ENCODE measurements at places on chromosomes 16 and 17.
A peak's percentile ranks its signal among the peaks of the same experiment; 100 is the strongest.

DNA sequence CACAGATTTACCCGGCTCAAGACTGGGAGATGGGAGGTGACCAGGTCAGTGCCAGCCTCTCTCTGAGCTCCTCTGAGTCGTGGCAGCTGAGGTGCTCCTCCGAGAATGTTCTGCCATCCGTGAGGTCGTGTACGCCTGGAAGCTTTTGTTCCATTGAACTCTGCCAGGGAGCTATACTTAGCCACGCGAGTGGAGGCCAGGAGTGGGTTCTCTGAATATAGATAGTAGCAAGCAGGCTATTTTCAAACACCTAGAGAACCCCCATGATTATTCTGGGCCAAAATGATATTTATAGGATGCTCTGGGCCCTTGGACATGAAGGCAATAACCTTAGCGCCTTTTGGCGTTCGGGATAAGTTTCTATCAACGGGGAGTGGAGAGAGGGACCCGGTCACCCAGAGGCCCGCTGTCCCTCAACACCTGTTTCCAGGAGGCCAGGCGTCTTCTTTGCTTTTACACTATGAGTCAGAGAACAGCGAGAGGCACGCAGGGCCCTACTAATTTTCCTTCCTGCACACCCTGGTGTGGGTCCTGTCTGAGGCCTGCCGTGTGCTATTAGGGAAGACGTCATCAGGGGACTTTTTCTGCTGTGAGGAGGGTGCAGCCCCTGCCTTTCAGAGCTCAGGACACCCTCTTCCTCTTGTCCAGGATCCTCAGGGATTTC lies 11.0 kb upstream of the MVD start:
- DNase-seq = no peak
- H3K27ac ChIP-seq = no peak overlapping the region
- H3K36me3 ChIP-seq = no peaks in the 10 kb centered on the region
- H3K4me3 ChIP-seq = no peak overlapping the region

GRCh38 chr17:56629531-56630075 lies 36.1 kb downstream of the NOG start:
- no peaks in the 10 kb centered on the region for H3K4me1 ChIP-seq
- peaks cover 55% of the 10 kb centered on the region for H3K27me3 ChIP-seq
- H3K36me3 ChIP-seq = no peaks in the 10 kb centered on the region
- no peak overlapping the region for H3K4me3 ChIP-seq

DNA sequence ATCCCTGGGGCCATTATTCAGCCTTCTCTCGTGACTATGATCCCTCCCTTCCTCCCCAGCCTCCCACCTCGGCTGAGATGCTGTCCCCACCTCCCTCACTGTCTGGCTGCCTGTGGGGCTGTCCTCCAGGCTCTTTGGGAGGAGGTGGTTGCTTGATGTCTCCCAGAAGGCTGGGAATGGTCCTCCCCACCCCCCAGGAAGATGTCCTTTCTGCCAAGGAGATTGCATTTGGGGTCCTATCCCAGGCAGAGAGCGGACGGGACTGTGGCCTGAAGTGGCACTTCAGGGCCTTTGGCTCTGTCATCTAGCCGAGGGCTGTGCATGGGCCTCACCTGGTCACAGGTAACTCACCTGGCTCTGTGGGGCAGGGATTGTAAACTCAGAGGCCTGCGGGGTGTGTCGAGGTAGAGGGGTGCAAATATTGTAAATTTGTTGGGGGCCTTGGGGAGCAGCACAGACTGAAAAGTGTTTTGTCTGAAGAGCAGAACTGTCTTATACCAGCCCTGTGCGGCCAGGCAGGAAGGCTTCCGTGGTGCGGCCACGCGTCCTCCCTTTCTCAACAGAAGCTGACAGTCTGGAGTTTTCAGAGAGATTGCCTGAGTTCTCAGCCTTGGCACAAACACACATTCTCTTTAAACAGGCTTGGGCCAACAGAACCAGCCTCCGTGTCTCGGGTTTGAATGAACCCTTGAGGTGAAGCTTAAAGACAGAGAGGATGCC lies 177.9 kb downstream of the SEC14L1 start:
- no peaks in the 10 kb centered on the region for H3K27me3 ChIP-seq
- H3K4me3 ChIP-seq = no peak overlapping the region
- H3K27ac ChIP-seq = peak overlapping the region; percentile 56
- DNase-seq = no peak
- H3K36me3 ChIP-seq = no peaks in the 10 kb centered on the region

GRCh38 chr16:72284042-72284789 lies 112.3 kb upstream of the PMFBP1 start:
- H3K27me3 ChIP-seq = no peaks in the 10 kb centered on the region
- no peak for DNase-seq
- peaks cover 23% of the 10 kb centered on the region for H3K4me1 ChIP-seq
- H3K27ac ChIP-seq = no peak overlapping the region
- H3K36me3 ChIP-seq = no peaks in the 10 kb centered on the region
- no peak overlapping the region for H3K4me3 ChIP-seq

DNA sequence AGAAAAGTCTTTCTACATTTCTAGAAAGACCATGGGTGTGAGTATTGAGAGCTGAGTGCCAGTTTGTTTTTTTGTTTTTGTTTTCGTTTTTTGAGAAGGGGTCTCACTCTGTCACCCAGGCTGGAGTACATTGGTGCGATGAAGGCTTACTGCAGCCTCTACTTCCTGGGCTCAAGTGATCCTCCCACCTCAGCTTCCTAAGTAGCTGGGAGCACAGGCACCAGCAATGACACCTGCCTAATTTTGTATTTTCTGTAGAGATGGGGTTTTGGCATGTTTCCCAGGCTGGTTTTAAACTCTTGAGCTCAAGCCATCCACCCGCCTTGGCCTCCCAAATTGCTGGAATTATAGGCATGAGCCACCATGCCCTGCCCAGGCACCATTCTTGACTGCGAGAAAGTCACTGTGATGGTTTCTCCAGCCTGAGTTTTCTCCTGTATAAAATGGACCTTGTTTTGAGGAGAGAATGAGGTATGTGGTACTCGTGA lies 673.8 kb downstream of the MAF start:
- H3K27ac ChIP-seq = no peak overlapping the region
- peaks cover 2% of the 10 kb centered on the region for H3K36me3 ChIP-seq
- no peak for DNase-seq
- peaks cover 3% of the 10 kb centered on the region for H3K4me1 ChIP-seq
- no peaks in the 10 kb centered on the region for H3K27me3 ChIP-seq
- H3K4me3 ChIP-seq = no peak overlapping the region

DNA sequence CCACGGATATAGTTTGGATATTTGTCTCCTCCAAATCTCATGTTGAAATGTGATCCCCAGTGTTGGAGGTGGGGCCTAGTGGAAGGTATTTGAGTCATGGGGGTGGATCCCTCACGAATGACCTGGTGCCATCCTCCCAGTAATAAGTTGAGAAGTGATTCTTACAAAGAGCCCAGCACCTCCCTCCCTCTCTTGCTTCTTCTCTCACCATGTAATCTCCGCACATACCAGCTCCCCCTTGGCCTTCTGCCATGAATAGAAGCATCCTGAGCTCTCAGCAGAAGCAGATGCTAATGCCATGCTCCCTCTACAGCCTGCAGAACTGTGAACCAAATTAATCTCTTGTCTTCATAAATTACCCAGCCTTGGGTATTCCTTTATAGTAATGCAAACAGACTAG lies 41.9 kb upstream of the RBBP6 start:
- H3K4me3 ChIP-seq = no peak overlapping the region
- no peak for DNase-seq
- no peaks in the 10 kb centered on the region for H3K36me3 ChIP-seq
- H3K27me3 ChIP-seq = peaks cover 6% of the 10 kb centered on the region

DNA sequence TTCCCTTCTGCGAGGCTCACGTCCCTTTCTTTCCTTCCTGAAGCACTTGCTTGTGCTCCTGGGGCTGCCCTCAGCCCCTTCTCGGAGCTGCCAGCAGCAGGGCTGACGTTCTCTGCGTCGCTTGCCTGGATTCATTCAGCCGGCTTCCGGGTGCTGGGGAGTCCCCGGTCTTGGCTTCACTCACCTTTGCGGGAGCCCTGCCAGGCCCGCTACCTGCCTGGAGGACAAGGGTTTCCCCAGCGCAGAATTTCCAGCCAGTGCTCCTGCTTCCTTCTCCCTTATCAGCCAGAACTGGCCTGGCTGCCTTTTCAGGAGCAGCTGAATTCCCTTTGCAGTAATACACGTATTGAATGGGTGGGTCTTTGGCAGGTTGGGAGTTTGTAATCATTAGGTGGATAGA lies 22.1 kb upstream of the IL17C start:
- H3K36me3 ChIP-seq = peaks cover 11% of the 10 kb centered on the region
- no peak overlapping the region for H3K4me3 ChIP-seq
- peaks cover 36% of the 10 kb centered on the region for H3K4me1 ChIP-seq
- H3K27ac ChIP-seq = peak overlapping the region; percentile 91
- DNase-seq = no peak
- no peaks in the 10 kb centered on the region for H3K27me3 ChIP-seq

DNA sequence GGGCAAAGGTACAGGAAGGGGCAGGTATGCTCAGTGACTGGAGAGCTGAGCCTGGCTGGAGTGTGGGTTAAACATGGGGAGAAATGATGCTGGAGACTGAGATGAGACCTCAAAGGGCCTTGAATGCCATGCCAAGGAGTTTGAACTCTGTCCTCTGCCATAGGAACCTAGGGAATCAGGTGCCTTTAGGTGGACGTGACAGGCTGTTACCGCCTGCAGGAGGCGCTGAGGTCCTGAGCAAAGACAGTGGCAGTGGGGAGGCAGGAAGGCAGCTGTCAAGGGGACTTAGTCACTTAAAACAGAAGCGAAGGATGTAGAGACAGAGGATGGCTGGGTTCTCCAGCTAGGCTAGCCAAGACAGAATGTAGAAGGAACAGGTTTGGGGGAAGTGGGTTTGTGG lies 9.1 kb downstream of the PSMB3 start:
- DNase-seq = no peak
- peak overlapping the region; percentile 35 for H3K27ac ChIP-seq
- H3K4me3 ChIP-seq = no peak overlapping the region
- no peaks in the 10 kb centered on the region for H3K4me1 ChIP-seq

DNA sequence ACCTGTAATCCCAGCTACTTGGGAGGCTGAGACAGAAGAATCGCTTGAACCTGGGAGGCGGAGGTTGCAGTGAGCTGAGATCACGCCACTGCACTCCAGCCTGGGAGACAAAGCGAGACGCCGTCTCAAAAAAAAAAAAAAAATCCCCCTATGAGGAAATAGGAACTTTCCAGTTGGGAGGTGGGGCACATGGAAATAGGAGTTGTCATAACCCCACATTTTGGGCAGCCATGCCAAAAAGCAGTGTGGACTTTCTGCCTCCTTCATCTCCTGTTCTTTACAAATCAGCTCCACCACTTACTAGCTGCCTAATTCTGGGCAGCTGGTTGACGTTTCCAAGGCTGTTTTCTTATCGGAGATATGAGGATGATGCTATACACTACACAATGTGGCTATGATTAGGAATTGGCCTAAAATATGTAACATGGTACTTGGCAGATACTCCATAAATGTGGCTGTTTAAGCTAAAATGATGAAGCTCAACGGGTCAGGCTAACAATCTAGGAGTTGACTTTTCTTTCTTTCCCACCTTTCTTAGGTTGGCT lies 21.5 kb upstream of the CCL5 start:
- DNase-seq = no peak
- no peaks in the 10 kb centered on the region for H3K36me3 ChIP-seq
- H3K27ac ChIP-seq = no peak overlapping the region
- peaks cover 2% of the 10 kb centered on the region for H3K27me3 ChIP-seq
- H3K4me3 ChIP-seq = no peak overlapping the region

DNA sequence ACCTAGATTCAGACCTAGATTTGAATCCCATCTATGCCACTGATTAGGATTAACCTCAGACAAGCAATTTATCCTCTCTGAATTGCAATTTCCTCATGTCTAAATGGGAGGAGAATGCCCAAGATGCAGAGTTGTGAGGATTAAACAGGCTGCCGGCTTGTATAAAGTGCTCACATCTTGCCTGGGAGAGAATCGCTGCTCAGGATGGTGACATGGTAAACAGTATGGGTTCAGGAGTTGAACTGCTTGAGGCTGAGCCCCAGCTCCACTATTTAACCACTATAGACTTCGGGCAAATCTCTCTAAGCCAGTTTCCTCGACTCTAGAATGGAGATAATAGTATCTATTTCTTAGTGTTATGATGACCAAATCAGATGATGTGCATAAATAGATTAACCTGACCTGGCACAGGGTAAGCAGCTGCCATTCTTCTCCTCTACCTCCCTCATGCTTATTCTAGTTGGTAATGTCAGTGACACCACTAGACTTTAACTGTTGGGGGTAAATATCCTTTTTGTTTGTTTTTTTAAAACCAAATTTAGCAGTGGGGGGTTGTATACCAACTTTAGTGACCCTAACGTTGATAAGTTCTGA lies 732 bp upstream of the RPL27 start:
- H3K4me3 ChIP-seq = peak overlapping the region; percentile 88
- no peak for DNase-seq
- H3K27me3 ChIP-seq = no peaks in the 10 kb centered on the region
- H3K4me1 ChIP-seq = peaks cover 24% of the 10 kb centered on the region
- peaks cover 18% of the 10 kb centered on the region for H3K36me3 ChIP-seq
- peak overlapping the region; percentile 99 for H3K27ac ChIP-seq

DNA sequence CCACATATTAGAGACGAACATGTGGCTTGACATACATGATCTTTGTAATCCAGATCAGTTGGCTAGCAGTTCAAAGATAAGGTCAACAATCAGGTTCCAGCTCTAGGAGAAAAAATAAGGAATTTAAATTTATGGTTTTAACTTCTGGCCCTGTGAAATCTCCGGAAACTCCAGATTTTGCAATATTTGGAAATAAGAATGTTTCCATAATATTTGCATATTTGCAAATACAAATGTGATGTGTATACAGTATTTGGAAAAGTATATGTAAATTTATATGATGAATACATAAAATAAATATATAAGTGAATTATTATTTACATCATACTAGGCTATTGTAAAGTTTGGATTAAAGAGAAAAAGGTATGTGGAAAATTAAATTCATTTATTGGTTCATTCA lies 97.1 kb downstream of the KCNJ2 start:
- no peak overlapping the region for H3K27ac ChIP-seq
- no peak for DNase-seq
- H3K4me1 ChIP-seq = no peaks in the 10 kb centered on the region
- H3K27me3 ChIP-seq = no peaks in the 10 kb centered on the region
- no peaks in the 10 kb centered on the region for H3K36me3 ChIP-seq

DNA sequence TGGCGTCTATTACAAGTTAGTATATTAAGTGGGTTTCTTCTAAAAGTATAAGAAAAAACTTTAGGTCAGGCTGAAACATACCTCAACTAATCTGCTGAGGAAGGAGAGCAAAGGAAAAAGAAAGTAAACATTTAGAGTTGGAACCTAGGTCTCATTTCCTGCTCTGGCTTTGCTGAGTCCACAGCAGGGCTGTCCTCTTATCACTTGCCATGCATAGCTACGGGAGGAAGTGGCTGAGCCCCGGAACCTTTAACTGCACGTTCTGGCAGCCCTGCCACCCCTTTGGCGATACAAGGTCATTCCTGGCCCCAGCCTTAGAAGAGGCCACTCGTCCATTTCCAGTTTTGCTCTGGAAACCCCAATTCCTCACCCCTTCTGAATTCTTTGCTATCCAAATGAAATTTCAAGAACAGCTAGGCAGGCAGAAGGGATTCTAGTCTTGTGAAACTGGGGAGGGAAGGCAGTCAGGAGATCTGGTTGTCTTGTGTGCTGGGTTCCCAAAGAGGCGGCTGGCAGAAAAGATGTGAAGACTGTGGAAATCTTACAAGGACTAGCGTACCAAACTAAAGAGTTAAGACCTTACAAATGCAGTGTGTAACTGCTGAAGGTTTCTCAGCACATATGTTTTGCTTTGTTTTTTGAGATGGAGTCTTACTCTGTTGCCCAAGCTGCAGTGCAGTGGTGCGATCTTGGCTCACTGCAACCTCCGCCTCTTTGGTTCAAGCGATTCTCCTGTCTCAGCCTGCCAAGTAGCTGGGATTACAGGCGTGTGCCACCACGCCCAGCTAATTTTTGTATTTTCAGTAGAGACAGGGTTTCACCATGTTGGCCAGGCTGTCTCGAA lies 19.1 kb downstream of the WIPI1 start:
- peaks cover 16% of the 10 kb centered on the region for H3K36me3 ChIP-seq
- no peak for DNase-seq
- H3K27ac ChIP-seq = peak overlapping the region; percentile 87
- H3K4me1 ChIP-seq = peaks cover 13% of the 10 kb centered on the region
- H3K27me3 ChIP-seq = no peaks in the 10 kb centered on the region
